ENCODE measurements at places on chromosomes 7 and 10.
A peak's percentile ranks its signal among the peaks of the same experiment; 100 is the strongest.

- peak; percentile 58 for DNase-seq
These were observed 1.4 kb downstream of the WNT16 start for GRCh38 chr7:121330053-121330833.

- peak; percentile 37 for DNase-seq
These were observed 603 bp upstream of the TWIST1 start for GRCh38 chr7:19117870-19118608.

GRCh38 chr10:97000487-97001182, 168.5 kb downstream of the LCOR start:
- DNase-seq: no peak

DNA sequence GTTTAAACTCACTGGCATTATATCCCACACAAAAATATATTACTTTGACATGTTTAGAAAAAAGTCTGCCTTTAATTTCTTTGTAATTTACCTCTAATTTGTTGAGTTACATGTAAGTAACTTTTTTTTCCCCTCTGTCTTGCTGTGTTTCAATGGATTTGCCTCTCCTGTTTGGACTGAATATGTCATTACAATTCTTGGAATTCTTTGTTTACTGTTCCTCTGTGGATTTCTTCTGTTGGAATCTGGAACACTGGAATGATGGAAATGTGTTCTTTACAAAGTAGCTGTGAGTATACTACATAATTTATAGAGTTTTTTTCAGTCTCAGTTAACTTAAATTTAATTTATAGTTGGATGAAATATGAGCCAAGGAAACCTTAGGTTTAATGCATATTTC, 30.4 kb downstream of the SEPTIN7 start:
- no peak for DNase-seq

All from D341Med (cell line).